Peyer's patch (tissue), 4 donors: ENCODE measurements at places on chromosomes 7 and 10. TPM values are rescaled to one million over a fixed set of nuclear protein-coding genes. Genes with fewer than 3 reads are reported as not detected.

DNA sequence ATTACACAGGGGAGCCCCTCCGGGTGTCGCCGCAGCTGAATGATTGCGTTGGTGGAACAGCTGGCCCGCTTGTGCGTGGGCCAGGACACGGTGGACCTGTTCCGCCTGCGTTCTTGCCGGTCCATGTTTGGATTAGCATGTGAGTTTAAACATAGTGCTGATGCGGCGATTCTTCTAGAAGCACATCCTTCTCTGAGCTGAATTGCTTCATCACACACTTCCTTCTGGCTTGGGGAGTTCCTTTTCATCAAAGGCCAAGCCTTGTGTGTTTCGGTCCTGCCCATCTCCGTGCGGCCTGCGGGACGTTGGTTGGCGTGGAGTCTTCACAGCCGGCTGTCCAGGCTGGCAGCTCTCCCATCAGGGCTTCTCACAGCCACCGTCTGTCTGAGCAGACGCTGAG is 45.5 kb upstream of the SLC29A4 start:
- H3K36me3 ChIP-seq, result no peaks in the 10 kb centered on the region
- no peak for DNase-seq
- H3K27ac ChIP-seq, result peak overlapping the region; percentile 43

GRCh38 chr7:86978808-86979506 is 80.5 kb downstream of the ELAPOR2 start:
- H3K27ac ChIP-seq, result no peak overlapping the region
- DNase-seq, result no peak
- H3K4me1 ChIP-seq, result peaks cover 10% of the 10 kb centered on the region
- no peaks in the 10 kb centered on the region for H3K27me3 ChIP-seq

GRCh38 chr7:78002715-78003114 is 204.1 kb downstream of the PHTF2 start:
- no peaks in the 10 kb centered on the region for H3K4me1 ChIP-seq
- H3K27me3 ChIP-seq, result no peaks in the 10 kb centered on the region
- no peak for DNase-seq
- no peaks in the 10 kb centered on the region for H3K36me3 ChIP-seq
- no peak overlapping the region for H3K4me3 ChIP-seq

GRCh38 chr7:149559711-149560110 is 62.1 kb upstream of the ZNF746 start:
- no peaks in the 10 kb centered on the region for H3K36me3 ChIP-seq
- no peaks in the 10 kb centered on the region for H3K4me1 ChIP-seq
- DNase-seq, result no peak
- H3K27me3 ChIP-seq, result no peaks in the 10 kb centered on the region
- H3K27ac ChIP-seq, result no peak overlapping the region

DNA sequence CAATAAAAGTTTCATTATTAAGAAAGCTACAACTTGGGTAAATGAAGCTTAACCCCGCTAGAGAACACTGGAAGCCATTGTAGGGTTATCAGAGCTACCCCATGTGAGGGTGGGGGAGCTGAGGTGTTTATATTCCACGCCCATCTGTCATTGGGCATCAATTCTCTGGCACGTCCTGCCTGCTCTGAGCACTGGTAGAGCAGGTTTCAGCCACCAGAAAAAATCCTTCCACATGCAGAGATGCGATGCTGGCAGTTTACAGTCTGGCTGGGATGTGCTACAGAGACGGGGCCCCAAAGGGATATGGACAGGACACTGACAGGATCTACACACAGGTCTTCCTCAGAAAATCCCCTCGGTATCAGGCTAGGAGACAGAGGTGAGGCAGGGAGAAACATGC is 15.9 kb upstream of the RAPGEF5 start:
- no peaks in the 10 kb centered on the region for H3K36me3 ChIP-seq
- no peak overlapping the region for H3K27ac ChIP-seq
- no peak overlapping the region for H3K4me3 ChIP-seq
- H3K4me1 ChIP-seq, result no peaks in the 10 kb centered on the region
- DNase-seq, result no peak

DNA sequence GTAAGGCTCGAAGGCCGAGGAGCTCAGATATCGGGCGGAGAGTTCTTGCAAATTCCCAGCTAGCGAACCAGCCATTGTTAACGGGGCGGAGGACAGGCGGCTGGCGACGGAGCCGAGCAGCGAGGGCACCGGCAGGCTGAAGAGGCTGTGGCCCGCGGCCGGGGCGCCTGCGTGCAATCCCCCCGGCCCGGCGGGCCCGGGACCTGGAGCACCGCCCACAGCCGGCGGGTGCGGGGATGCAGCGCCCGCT is 4.1 kb downstream of the VAX1 start:
- H3K4me1 ChIP-seq, result no peaks in the 10 kb centered on the region
- H3K36me3 ChIP-seq, result no peaks in the 10 kb centered on the region
- no peaks in the 10 kb centered on the region for H3K27me3 ChIP-seq
- no peak for DNase-seq

DNA sequence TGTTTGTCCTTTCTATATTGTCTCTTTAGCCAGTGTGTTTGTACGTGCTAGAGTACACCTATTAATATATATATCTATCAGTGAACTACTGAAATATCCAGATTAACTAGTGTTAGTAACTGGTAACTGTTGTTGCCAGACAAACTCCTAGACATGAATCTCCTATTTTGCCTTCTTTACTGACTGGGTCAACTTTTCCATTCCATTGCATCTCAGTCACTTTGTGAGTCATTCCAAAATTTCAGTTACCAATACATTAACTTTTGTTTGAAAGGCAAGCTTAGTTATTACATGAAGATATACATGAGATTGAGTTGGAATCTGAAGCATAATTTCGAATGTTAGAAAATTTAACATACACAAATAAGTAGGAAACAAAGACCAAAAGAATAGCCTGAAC is 51.4 kb downstream of the BTAF1 start:
- H3K36me3 ChIP-seq, result no peaks in the 10 kb centered on the region
- no peak overlapping the region for H3K27ac ChIP-seq
- no peaks in the 10 kb centered on the region for H3K27me3 ChIP-seq

DNA sequence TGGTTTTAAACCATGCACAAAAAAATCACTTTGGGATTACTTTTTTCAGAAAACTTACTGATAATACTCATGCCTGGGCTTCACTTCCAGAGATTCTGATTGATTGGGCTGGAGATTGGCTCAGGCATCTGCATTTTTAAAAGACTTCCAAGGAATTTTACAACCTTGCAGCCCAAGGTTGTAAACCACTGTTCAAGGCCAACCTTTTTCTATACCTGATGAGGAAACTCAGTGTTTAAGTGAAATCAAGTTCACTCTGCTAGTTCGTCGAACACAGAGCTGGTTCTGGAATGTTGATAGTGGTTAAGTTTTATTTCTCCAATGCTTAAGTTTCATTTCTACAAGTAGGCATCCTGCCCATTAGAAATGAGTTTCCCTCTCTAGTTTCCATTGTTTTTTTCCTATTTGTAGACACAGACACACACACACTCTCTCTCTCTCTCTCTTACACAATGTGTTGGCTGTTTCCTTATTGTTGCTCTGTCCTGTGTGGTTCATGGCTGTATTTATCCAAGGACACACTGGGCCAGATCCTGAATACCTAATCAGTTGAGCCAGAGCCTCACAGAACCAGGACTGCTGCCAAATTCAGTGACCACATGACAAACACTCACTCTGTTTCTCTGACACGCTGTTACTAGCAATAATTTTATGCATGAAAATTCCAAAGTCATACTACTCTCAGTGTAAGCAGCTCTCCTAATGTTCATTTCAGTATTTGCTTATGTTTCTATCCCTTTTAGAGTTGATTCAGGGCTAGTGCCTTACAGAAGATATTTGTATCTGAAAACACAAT is 3.7 kb upstream of the IFIT1B start:
- H3K36me3 ChIP-seq, result no peaks in the 10 kb centered on the region
- H3K27ac ChIP-seq, result peak overlapping the region; percentile 65
- H3K27me3 ChIP-seq, result no peaks in the 10 kb centered on the region
- peaks cover 28% of the 10 kb centered on the region for H3K4me1 ChIP-seq
- peak; percentile 84 for DNase-seq

DNA sequence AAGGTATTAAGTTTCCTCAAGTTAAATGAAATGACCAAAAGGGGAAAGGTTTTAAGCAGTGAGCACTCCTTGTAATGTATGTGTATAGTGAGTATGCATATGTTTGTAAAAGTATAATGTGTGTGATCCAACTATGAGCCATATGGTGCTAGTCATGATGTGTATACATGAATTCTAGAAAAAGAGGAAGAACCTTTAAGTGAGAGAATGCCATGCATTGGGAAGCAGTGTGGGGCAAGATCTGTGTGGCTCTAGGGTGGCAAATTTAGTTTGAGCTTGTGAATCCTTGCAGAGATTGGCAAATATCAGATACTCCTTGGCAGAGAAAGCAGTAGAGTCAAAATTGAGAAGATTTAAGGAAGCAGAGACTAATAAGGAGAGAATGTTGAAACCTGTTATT is 435.0 kb downstream of the AUTS2 start:
- H3K27me3 ChIP-seq, result no peaks in the 10 kb centered on the region
- no peak overlapping the region for H3K4me3 ChIP-seq
- no peak overlapping the region for H3K27ac ChIP-seq
- no peaks in the 10 kb centered on the region for H3K36me3 ChIP-seq
- no peak for DNase-seq

ITPRID1 gene
- total RNA-seq, result 7.4 TPM

LEP gene
- not detected for total RNA-seq

TMEM229A gene
- not detected for total RNA-seq

MACROH2A2 gene
- 18.2 TPM for total RNA-seq
